ENCODE measurements at places on chromosomes 12 and 14. TPM values are rescaled to one million over a fixed set of nuclear protein-coding genes. Genes with fewer than 3 reads are reported as not detected.

The ADAMTS20 gene
- total RNA-seq = not detected

The RPS6KL1 gene
- 60.2 TPM for total RNA-seq

GRCh38 chr12:14765398-14765797 is 37.9 kb downstream of the WBP11 start:
- DNase-seq = no peak

DNA sequence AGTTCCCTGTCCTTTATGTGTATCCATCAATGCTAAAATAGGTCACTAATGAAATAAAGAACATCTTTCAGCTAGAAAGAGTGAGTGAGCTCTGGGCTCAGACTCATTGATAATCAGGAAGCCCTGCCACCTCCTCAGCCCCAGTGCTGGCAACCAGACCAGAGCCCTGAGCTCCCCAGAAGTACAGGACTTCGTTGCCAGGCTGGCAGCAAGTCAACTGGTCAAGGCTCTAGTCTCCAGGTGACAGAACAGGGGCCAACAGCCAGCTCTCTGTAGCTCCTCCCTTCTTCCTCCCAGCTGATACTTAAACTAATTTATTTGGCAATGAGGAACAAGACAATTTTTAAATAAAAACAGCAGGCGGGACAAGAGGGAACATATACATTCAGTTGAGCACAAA is 145.3 kb downstream of the EGLN3 start:
- DNase-seq = no peak

- no peak for DNase-seq
These were observed 234.8 kb downstream of the CACNA1C start for GRCh38 chr12:2287589-2287988.

- no peak for DNase-seq
These were observed 12.0 kb downstream of the DEPDC4 start for GRCh38 chr12:100254876-100255275.

DNA sequence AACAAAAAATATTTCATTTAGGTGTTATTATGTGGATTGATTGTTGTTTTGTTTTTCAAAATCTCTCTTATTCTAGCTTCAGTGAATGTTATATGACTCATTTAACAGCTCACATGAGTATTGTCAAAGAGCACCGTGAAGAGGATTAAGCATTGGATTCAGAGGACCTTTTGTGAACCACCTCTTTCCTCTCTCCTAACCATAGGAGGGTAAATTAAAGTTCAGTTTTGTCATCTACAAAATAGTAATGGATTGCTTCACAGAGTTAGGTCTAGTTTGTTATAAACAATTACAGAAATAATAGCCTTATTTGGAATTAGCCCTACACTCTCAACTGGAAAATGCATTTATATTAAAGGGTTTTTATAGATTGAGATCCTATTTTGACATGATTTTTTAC is 962 bp upstream of the KERA start:
- no peak for DNase-seq

The DPPA3 gene
- total RNA-seq = not detected

- no peak for DNase-seq
These were observed 1.2 kb downstream of the FBRSL1 start for GRCh38 chr12:132491138-132491663.

GRCh38 chr14:74882103-74882920 is 596 bp downstream of the DLST start:
- peak; percentile 84 for DNase-seq

The MYF6 gene
- total RNA-seq = not detected

- no peak for DNase-seq
These were observed 3.3 kb downstream of the LTB4R start for GRCh38 chr14:24314377-24315193.

The LRRIQ1 gene
- not detected for total RNA-seq

- DNase-seq = no peak
These were observed 104.1 kb downstream of the LGMN start for GRCh38 chr14:92644171-92644969.

DNA sequence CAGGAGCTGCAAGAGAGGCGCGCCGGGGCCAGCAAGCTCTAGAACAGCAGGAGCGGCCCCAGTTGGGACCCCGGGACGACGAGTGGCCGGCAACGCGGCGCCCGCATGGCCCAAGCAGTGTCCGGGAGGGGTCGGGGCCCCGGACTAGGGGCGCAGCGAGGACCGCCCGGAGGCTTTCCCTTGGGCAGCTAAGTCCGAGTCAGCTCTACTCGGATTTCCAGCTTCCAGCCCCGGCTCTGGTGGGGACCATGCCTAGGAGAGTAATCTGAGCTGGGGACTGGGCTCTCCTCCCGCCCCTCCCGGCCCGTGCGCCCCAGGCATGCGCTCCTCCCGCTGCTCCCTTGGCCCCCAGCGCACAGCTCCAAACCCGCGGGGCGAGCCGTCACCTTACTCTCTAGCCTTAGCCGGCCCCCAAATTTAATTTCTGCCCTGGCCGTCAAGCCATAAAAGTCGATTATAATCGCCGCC is 41.6 kb upstream of the CAPRIN2 start:
- no peak for DNase-seq

- peak; percentile 79 for DNase-seq
These were observed 61.2 kb downstream of the FBXL14 start for GRCh38 chr12:1533205-1533601.

GRCh38 chr14:32709027-32709426 is 229.7 kb upstream of the NPAS3 start:
- DNase-seq = no peak

The RFX4 gene
- not detected for total RNA-seq

Data from Karpas-422 (cell line).